Right renal cortex interstitium (tissue), 3 donors: ENCODE measurements at places on chromosomes 11 and 22. TPM values are rescaled to one million over a fixed set of nuclear protein-coding genes. Genes with fewer than 3 reads are reported as not detected.

Gene ACRV1
- polyA plus RNA-seq = 0.58 TPM

GRCh38 chr11:85685820-85686459 lies at the start of gene CCDC89:
CCDC89 (minus strand) TSS chr11:85686195; CDS start chr11:85686130, 65 bp downstream.
- peak; percentile 87 for DNase-seq

DNA sequence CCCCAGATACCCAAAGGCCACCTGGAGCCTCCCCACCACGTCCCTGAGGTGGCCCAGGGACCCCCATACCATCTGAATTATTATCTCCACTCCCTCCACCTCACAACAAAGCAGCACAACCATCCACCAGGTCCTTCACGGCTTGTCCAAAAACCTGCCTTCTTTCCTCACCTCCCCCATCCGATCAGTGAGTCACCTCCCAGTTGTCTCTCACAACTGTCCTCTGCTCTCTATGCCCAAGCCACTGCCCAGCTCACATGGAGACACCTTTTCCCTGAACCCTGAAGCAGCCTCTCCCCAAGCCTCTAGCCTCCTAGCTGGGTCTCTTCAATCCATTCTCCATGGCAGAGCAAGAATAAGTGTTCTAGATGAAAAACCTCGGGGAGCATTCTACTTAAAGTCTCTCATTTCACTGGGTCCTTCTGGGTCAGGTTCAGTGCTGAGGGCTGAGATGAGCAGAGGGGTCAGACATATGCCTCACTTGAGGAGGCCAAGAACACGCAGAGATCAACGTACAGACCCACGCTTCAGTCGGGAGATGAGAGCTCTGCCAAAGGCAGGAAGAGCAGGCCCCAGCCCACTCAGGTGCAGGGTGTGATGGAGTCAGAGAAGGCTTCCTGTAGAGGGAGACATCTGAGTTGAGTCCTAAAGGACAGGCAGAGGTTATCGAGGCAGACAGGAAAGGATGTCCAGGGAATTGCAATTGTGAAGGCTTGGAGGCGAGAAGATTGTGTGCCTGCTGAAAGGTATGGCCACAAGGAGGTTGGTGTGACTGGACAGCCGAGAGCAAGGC lies 74.7 kb downstream of the PDE2A start:
- no peak for DNase-seq

DNA sequence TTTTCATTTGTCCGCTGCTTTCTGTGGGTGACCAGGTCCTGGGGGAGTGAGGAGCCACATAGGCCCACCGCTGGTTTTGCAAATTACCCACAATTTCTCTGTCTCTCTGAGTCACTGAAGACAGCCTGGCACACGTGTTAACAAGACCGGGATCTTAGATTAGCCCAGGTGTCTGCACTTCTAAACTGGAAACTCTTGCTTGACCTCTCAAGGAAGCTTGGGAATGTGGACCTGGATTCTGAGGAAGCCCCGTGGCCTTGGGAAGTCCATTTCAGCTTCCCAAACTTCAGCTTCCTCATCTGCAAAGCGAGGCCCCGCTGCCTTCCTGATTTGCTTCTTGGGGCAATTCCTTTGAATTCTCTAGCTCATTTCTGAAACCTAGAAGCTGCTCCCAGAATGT lies 119.9 kb downstream of the KIAA1671 start:
- DNase-seq = no peak
